ENCODE measurements at places on chromosomes 11 and 22. TPM values are rescaled to one million over a fixed set of nuclear protein-coding genes. Genes with fewer than 3 reads are reported as not detected.

GRCh38 chr11:35986947-35987346 lies 43.1 kb downstream of the LDLRAD3 start:
- peak; percentile 28 for DNase-seq

DNA sequence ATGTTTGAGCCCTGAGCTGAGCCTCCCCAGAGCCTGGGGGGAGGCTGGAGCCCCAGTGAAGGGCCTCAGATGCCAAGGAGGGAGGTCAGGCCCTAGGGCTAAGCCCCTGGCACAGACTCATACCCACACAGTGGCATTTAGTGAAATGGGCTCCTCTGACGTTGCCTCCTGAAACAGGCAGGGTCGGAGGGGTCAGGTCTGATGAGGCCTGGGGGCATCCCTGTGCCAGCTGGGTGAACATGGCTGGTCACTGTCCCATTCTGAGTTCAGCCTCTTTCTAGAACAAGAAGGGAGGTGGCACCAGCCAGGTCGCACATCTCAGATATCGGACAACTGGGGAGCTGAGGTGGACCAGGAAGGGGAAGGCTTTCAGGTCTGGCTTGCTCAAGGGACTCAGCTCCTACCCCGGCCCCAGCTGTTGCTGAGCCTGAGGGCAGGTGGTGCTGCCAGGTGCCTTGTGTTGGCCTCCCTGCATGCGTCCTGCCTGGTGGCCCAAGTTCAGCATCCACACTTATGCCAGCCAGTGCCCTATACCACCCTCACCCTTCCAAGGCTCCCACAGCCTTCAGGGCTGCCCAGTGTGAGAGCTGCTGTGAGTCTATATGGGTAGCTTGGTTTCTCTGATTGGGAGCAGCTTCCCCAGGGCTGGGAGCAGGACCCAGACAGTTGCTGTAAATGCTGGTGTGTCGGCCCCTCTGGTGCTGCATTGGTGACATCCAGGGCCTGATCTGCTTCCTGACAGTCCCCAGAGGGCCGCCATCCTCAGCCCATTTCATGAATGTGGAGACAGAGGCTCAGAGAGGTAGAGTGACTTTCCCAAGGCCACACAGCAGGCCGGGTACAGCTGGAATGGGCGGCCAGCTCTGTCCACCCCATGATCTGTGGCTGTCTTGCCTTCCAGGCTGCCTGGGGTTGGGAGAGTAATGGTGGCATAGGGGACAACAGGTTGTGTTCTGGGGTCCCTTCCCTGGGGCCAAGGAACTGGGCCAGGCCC lies 32.8 kb upstream of the PPARA start:
- no peak for DNase-seq

SLC22A25 gene
- not detected for total RNA-seq

GRCh38 chr11:23370580-23371275 lies 510.5 kb upstream of the CCDC179 start:
- DNase-seq, result no peak

GRCh38 chr22:17570851-17571631 lies 7.7 kb downstream of the SLC25A18 start:
- DNase-seq, result peak; percentile 50

UBQLN3 gene
- total RNA-seq, result not detected

DNA sequence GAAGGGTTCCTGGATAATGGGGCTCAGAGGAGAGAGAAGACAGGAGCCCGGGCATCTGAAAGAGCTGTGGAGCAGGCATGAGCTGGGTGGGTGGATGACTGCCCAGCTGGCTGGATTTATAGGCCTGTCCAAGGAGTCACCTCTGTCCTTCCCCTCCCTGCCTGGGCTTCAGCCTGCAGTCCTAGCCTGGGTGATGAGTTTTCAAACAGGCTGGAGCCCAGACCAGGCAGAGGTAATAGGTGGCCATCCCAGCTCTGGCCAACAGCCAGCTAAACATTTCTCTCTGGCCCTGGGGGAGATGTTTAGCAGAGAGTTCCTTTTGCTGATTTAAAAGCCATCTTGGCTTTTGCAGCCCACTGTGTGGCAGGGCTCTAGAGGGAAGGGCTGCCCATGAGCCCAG lies 5.4 kb downstream of the C11orf96 start:
- DNase-seq, result no peak
